ENCODE measurements at places on chromosomes 11 and 22. TPM values are rescaled to one million over a fixed set of nuclear protein-coding genes. Genes with fewer than 3 reads are reported as not detected.

Gene JRKL
- total RNA-seq: 6.6 TPM

Gene RNF215
- total RNA-seq: 6.0 TPM

Gene CCT8L2
- not detected for total RNA-seq

Gene SCARF2
- 2.6 TPM for total RNA-seq

Gene MMP8
- total RNA-seq: 0.52 TPM

Gene DENND5A
- 120 TPM for total RNA-seq

Gene PNPLA3
- not detected for total RNA-seq

DNA sequence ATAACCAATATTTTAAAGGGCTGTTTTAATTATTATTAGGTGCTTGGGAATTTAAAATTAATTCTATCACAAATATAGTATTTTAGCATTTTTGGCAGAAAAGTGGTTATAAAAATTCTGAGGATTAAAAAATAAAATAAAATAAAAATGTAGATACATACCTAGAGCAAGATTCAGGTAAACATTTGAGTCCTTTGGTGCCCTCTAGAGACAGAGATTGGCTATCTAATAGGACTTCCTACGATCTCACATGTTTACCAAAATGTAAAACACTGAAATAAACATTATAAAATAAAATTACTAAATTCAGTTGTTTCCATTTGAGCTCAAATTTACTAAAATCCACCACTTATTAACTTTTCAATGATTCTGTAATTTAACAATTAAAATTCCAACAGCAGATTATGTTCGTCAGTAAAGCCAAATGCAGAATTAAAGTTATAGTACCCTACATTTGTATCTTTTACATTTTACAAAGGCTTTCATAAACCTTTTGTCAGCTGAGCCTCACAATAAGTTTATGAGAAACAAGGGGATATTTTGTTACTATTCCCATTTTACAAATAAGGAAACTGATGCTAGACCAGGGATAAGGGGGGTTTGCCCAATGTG, 27.7 kb downstream of the SLC36A4 start:
- no peak overlapping the region for H3K27ac ChIP-seq
- no peak for DNase-seq
- no peak overlapping the region for H3K4me3 ChIP-seq
- peaks cover 19% of the 10 kb centered on the region for H3K36me3 ChIP-seq

DNA sequence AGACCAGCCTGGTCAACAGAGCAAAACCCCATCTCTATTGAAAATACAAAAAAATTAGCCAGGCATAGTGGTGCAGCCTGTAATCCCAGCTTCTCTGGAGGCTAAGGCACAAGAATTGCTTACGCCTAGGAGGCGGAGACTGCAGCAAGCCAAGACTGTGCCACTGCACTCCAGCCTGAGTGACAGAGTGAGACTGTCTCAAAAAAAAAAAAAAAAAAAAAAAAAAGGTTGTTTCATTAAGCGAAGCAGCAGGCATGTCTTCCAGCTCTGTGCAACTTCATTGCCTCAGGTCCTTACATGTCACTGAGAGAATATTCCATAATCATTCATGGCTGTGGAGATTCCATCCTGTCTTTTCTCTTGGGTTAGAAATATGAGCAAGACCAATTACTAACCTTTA, 16.9 kb downstream of the GAB2 start:
- no peak overlapping the region for H3K27ac ChIP-seq
- H3K27me3 ChIP-seq: no peaks in the 10 kb centered on the region
- H3K4me1 ChIP-seq: peaks cover 52% of the 10 kb centered on the region
- DNase-seq: no peak
- H3K4me3 ChIP-seq: no peak overlapping the region
- H3K36me3 ChIP-seq: no peaks in the 10 kb centered on the region

GRCh38 chr22:33922349-33922681, 2.0 kb upstream of the LARGE1 start:
- peak; percentile 36 for DNase-seq
- H3K27ac ChIP-seq: peak overlapping the region; percentile 88
- peak overlapping the region; percentile 58 for H3K4me3 ChIP-seq
- H3K27me3 ChIP-seq: no peaks in the 10 kb centered on the region
- peaks cover 40% of the 10 kb centered on the region for H3K4me1 ChIP-seq
- no peaks in the 10 kb centered on the region for H3K36me3 ChIP-seq

DNA sequence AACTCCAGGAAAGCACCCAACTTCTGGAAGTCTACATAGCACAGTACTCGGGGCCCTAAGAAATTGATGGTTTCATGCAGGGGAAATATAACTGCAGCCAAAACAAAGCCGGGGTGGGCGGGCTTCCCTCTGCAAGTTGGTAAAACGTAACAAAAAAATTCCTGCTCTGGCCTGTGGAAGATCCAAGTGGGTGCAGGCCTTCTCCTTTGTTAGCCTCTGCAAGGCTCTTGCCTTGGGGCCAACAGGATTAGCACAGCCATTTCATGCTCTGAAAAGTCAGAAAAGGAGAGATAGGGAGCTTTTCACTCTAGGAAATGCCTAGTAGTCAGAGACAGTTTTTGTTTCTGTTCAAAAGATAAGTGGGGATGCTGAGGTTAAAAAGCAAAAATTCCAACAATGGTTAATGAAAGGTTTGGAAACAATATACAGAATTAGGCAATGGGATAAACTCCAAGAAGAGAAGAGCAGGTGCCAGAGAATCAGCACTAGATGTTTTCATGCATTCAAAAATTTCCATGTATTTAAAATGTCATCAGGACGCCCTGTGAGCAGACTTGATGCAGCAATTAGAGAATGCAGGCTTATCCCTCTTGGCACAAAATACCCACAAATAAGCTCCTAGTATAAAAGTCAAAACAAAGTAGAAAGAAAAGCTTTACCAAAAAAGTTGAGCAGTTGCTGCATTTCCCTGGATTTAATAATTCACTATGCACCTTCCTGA, 72.3 kb upstream of the CHRM4 start:
- no peak for DNase-seq
- no peaks in the 10 kb centered on the region for H3K36me3 ChIP-seq
- no peak overlapping the region for H3K4me3 ChIP-seq
- H3K4me1 ChIP-seq: peaks cover 13% of the 10 kb centered on the region
- no peaks in the 10 kb centered on the region for H3K27me3 ChIP-seq

DNA sequence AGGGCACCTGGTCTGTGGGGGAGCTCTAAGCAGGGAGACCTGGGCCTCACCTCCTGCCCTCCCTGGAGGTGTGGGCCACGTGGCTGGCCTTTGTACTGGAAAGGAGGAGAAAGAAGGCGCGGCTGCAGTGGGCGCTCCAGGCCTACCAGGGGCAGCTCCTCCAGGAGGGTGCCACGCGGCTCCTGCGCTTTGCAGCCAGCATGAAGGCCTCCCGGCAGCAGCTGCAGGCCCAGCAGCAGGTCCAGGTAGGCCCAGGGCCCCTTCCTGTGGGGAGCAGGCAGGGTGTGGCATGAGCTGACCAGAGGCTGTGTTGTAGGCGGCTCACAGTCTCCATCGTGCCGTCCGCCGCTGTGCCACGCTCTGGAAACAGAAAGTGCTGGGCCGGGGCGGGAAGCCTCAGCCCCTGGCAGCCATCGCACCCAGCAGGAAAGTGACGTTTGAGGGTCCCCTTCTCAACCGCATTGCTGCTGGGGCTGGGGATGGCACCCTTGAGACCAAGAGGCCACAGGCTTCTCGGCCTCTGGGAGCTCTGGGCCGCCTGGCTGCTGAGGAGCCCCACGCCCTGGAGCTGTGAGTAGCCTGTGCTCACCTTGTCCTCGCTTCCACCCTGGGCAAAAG, 48.6 kb downstream of the PISD start:
- no peak overlapping the region for H3K4me3 ChIP-seq
- H3K27me3 ChIP-seq: no peaks in the 10 kb centered on the region
- peaks cover 19% of the 10 kb centered on the region for H3K4me1 ChIP-seq

DNA sequence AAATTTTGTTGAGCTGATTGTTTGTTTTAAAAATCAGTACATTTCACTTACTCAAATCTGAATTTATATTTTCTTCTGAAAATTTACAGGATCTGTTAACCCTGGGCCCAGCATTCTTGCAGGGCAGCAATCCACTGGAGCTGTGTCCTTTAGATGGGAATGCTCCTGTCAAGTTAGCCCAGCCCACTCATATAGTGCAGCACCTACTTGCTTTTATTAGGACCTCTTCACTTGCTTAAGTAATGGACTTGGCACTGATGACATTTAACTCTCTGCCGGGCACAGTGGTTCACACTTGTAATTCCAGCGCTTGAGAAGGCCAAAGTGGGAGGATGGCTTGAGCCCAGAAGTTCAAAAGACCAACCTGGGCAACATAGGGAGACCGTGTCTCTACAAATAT, 89.6 kb downstream of the HSD17B12 start:
- no peak overlapping the region for H3K4me3 ChIP-seq
- no peak overlapping the region for H3K27ac ChIP-seq
- no peaks in the 10 kb centered on the region for H3K36me3 ChIP-seq
- no peak for DNase-seq

- H3K4me3 ChIP-seq: no peak overlapping the region
- no peaks in the 10 kb centered on the region for H3K27me3 ChIP-seq
- H3K36me3 ChIP-seq: no peaks in the 10 kb centered on the region
- H3K27ac ChIP-seq: no peak overlapping the region
- no peak for DNase-seq
Measured at GRCh38 chr11:121328967-121329679, 36.6 kb downstream of the SC5D start.

Data from heart left ventricle (tissue), 16 donors.